Effector memory CD8-positive, alpha-beta T cell (primary cell): ENCODE measurements at places on chromosomes 5 and 9.

GRCh38 chr9:96215841-96216240 lies 86.1 kb downstream of the HSD17B3 start:
- DNase-seq: no peak

DNA sequence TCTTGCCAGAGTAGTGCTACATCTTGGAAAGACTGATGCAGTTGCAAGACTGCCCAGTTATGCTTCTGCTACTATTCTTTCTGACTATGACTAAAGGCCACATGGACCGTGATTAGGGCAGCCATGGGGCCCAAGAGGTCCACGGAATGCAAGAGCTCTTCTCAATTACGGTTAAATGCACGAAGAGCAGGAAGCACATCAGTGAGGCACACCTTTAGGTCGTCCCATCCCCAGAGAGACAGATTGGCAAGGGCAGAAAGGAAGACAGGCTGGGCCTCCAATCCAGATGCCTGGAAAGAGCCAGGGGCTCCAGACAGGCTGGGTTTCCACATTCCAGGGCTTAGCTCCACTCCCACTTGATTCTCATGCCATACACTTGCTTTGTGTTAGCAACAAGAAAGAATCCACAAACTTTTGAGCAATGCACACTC lies 132.3 kb upstream of the SLIT3 start:
- DNase-seq: no peak

DNA sequence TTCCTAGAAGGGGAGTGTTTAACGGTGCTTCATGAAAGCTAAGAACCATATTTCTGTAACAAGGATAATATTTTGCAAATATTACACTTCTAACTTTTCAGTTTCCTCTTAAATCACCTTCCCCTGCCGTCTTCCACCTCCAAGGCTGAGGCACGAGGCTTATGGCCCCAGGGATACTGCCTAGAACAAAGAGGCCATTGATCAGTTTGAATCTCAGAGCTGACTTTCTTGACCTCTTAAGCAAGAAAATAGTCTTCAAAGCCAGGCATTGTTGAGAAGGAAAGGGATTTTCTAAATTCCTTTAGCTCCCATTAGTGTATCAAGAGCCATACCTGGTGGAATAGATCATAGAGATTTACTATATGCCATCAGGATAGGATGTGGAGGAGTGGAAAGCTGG lies 566.2 kb downstream of the BNC2 start:
- DNase-seq: no peak

DNA sequence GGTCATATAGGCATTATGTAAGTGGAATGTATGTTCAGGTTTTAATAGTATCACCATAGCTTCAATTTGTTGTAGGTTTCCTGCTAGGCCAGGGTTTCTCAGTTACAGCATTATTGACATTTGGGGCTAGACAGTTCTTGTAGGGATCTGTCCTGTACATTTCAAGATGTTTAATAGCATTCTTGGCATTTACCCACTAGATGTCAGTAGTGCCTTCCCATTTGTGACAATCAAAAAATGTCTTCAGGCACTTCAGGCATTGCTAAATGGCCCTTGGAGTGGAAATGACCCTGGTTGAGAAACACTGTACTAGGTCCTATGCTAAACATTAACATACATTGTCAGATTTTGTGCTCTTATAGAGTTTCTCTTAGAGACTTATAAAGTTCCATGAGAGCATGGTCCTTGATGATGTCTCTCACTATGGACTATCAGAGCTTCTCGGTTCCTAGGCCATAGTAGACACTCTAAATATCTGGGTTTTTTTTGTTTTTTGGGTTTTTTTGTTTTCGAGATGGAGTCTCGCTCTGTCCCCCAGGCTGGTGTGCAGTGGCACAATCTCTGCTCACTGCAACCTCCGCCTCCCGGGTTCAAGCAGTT lies 1.4 kb downstream of the KIF20A start:
- no peak for DNase-seq

GRCh38 chr5:102014371-102014770 lies 281.7 kb downstream of the SLCO4C1 start:
- no peak for DNase-seq

DNA sequence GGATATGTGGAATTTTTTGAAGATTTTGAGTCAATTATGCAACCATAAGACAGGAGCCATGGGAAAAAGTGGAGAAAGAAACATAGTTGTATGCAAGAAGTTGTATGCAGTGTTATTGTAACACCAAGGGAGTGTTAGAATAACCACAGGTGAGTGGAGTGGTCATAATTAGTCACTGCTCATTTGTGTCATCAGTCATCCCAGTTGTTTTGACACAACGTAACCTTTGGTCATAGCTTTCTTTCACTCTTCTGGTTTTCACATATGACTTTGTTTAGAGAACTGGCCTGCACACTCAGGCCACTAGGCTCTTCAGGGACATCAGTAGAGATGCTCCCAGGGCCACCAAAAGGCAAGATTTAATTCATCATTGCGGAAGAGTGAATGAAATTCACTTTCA lies 158.7 kb upstream of the HMHB1 start:
- no peak for DNase-seq
